ENCODE measurements at places on chromosomes 7 and 10.
A peak's percentile ranks its signal among the peaks of the same experiment; 100 is the strongest.

- no peak for DNase-seq
These were observed 49.3 kb downstream of the HIP1 start for GRCh38 chr7:75689246-75690099.

- DNase-seq, result no peak
These were observed 17.0 kb downstream of the UPF2 start for GRCh38 chr10:12025591-12025990.

DNA sequence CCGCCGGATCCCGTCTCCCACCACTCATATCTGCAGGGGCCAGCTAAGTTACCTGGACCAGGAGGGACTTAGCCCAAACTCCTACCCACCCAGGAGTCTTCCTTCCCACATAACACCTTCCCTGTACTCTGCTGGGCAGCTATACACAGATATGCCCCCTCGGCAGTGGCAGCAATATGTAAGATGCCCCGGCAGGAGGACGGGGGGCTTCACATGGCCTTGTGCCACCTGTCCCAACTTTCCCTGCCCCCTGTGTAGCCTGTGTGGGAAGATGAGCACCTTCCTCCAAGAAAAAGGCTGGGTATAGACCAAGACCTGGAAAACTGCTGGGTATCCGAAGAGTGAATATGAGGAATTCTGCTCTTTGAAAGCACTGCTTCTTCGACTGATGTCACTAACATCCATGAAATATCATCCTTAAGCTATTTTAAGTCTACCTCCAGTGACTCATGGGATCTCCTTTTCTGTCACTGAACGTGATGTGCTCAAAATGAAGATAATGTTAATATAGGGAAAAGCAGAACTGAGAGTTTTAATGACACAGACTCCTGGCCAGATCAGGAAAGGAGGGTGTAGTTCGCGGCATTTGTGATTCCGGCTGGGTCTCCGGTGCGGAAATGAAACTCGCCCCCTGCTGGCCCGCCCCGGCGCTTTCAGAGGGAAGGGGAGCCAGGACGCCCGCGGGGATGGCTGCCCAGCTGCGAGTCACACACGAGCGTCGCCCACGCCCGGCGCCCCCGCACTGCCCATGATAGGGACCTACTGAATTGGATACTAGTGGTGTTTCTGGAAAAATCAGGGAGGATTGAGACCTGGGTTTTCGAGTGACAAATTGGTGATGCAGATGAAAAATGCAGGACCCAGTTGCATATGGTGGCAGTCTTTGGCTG lies 256.9 kb upstream of the NFE2L3 start:
- peak; percentile 38 for DNase-seq

DNA sequence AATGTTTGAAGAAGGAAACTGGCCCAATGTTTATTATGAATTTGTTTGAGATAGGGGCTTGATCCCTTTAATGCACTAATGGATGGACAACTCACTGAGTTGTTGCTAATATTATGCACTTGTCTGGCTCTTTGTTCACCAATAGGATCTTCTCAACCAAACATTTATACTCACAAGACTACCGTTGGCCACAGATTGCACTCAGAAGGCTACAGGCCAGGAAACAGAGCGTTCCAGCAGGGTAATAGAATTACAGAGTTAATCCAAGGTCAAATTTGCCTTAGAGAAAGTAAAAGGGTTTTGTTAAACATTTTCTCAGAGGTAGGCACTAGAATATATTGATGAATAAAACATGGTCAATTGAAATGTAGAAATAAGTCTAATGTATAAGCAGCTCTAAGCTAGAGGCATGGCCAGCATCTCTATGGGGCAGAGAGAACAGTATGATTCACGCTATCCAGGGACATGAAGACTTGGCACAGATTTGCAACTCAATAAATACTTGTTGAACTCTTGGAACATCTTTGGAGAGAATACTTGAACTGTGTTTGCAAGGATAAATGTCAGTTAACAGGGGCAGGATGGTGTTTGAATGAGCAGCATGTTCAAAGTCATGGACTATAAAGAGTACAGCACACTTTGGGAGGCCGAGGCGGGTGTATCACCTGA lies 606.9 kb downstream of the SORCS3 start:
- no peak for DNase-seq

GRCh38 chr7:235576-236395 lies 43.4 kb downstream of the FAM20C start:
- DNase-seq, result no peak

DNA sequence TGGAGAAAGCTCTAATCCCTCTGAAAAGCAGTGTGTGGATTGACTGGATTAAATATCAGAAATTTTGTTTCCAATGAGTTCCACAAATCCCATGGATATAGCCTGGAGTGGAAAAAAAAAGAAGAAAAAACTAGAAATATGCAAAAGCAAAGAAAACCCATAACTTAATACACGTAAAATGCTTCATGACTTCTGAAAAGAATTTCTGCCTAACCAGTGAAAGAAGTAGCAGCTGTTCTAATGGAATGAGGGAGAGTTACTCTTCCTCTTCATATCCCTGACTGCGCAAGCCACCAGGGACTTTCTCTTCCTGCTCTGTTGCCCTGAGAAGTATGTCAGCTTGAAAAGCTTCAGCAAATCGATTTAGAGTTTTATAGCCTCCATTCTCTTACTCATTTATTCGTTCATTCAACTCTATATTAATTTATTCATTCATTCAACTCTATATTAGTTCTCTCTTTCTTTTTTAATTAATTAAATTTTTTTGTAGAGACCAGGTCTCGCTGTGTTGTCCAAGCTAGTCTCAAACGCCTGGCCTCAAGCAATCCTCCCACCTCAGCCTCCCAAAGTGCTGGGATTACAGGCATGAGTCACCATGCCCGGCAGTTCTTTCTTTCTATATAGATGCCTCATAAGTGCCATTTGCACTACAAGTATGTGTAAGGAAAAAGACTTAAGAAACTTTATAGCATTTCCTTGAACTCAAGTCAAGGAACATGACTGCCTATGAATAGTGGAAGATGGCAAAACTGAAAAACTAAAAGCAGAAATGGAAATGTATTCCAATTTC lies 447.3 kb upstream of the NRP1 start:
- DNase-seq, result no peak

DNA sequence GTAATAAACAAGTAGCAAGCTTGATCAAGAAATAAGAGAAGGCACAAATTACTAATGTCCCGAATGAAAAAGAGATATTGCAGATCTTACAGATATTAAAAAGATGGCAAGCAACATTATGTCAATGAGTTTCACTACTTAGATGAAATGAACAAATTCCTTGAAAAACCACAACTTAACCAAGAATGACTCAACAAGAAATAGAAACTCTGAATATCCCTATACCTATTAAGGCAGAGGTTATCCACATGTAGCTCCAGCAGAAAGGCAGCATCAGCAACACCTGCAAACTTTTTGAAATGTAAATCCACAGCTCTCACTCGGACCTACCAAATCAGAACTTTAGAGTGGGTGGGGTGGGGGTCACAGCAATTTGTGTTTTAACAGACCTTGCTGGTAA lies 33.6 kb downstream of the PDE1C start:
- no peak for DNase-seq

DNA sequence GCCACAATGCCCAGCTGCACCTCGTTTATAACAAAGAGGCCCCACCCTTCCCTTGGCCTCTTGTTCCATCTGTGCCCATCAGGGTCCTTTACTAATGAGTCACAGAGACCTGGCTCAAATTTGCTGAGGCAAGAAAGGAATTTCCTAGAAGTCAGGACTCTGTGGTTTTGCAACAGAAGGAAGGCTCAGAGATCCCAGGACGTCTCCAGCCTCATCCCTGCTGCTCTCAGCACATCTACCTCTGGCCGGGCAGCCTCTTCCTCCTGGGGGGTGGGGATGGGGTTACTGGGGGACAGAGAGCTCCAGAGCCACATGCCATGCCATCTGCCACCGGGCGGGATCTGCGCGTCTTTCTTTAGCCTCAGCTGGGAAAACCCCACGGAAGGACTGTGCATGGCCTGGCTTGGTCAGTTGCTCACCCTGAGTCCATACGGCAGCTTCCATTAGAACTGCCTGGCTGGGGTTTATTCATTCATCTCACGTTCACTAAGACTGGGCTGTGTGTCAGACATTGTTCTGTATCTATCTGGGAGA lies 41.9 kb upstream of the PSMG3 start:
- no peak for DNase-seq

Measured in stimulated activated CD4-positive, alpha-beta T cell treated with anti-CD3 and anti-CD28 coated beads, Interleukin-15, amount 100 ng/mL, for 1 hour (primary cell).